ENCODE measurements at places on chromosomes 2 and 18. TPM values are rescaled to one million over a fixed set of nuclear protein-coding genes. Genes with fewer than 3 reads are reported as not detected.

DNA sequence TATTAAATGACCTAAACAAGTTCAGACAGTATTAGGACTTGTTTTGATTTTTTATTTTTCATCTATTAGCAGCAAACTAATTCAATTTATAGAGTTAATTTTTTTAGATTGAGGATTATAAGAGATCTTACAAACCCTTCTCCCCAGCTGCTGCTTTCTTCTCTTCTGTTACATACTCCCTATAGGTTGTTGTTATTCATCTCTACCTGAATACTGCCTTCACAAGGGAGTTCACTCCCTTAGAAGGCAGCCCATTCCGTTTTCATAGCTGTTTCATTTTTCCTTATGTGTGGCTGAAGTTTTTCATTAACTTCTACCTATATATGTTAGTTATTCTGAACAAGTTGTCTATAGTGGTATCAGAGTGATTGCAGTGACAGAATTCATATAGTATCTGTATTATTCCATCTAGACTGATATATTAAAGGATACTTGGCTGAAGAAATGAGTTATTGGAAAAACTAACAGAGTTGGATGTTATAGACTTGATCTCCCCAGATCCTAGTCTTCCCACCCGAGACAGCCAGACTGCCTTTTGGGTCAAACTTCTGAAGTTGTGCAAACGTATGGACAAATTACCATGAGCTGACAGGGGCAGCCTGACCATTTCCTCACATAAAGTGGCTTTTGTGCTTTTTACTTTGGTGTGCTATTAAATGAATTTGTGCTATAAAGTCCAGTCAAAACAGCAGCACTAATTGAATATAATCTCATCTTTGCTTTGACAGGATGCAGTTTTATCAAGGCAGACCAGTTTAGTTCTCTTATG lies 8.7 kb downstream of the GLS start:
- DNase-seq, result peak; percentile 49

DNA sequence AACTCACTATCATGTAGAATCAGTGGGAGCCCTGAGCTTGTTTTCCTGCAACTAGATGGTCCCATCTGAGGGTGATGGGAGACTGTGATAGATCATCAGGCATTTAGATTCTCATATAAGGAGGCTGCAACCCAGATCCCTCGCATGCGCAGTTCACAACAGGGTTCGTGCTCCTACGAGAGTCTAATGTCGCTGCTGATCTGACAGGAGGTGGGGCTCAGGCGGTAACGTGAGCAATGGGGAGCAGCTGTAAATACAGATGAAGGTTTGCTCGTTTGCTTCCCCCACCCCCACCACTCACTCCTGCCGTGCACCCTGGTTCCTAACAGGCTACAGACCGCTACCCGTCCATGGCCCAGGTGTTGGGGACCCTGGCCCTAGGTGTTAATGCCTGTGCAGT lies 113.6 kb downstream of the RNF144A start:
- no peak for DNase-seq

DNA sequence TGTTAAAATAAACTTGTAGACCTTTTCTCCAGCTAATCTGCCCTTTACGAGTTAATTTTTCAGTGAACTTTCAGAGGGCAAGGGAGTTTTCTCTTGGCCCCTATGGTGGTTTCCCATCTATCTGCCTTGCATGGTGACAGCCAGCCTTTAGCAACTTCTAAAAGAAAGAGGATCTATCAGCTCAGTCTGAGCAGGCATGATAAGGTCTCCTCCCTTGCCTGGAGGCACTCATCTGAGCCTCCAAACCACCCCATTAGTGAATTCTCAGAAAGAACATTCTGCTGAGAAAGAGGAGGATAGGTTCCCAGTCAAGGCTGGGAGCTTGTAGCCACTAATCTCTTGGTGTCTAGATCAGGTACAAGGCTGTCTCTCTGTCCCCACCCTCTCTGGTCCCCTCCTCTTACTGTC lies 10.7 kb upstream of the GYPC start:
- no peak for DNase-seq

DNA sequence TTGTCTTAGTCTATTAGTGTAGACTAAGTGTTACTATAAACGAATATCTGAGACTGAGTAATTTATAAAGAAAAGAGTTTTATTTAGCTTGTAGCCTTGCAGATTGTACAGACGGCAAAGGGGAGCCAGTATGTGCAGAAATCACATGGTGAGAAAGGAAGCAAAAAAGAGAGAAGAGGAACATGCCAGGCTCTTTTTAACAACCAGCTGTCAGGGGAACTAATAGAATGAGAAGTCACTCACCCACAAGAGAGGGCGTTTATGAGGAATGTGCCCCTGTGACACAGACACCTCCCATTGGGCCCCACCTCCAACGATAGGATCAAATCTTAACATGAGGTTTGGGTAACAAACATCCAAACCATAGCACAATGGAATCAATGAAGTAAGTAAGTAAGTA lies 20.6 kb upstream of the ZNF804A start:
- no peak for DNase-seq

GRCh38 chr2:241034490-241035141 lies 36.2 kb downstream of the SNED1 start:
- DNase-seq, result peak; percentile 54

DNA sequence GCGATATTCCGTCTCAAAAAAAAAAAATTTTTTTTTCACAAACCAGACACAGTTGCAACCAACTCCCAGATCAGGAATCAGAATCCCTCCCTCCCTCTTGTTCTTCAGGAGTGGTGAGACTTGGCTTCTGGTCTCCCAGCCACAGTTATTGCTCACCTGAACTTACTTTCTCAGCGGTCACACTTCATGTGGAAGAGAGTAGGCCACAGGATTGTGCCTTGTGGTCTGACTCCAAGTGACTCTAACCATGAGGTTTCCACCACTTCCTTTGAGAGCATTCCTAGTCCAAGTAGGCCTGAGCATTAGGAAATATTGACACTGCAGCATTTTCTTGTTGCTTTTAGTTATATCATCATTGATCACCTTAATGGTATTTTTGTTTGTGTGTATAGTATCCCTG lies 12.1 kb downstream of the FMNL2 start:
- DNase-seq, result no peak

GRCh38 chr2:112155331-112156151 lies 17.4 kb downstream of the FBLN7 start:
- peak; percentile 72 for DNase-seq

- DNase-seq, result no peak
Observed at GRCh38 chr18:31199190-31199769, 36.6 kb upstream of the DSC1 start.

DNA sequence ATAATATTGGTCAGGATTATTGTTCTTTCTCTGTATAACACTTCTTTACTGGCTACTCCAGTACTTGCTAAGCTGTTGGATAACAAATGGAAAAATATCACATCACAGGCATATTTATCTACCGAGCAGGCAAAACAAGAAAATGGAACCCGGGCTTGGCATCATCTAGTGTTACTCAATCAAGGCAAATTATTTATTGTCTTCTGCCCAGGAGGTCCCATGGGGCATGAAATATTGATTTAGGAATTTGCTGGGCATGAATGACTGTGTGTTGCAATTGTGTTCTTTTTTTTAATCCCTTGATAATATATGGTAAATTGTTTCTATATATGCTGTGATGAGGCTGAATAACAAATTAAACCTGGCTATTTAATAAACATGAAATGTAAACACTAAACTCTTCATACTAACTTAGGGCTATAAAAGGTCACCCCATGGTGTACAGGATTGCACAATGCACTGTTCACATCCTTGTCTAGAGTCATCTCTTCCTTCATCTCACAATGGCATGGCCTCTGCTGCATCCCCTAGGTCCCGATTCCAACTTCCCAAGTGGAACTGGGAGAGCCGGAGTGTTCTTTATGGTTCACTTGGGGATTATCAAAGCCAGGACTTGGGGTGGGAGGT lies 2.2 kb upstream of the PARD3B start:
- DNase-seq, result no peak

DNA sequence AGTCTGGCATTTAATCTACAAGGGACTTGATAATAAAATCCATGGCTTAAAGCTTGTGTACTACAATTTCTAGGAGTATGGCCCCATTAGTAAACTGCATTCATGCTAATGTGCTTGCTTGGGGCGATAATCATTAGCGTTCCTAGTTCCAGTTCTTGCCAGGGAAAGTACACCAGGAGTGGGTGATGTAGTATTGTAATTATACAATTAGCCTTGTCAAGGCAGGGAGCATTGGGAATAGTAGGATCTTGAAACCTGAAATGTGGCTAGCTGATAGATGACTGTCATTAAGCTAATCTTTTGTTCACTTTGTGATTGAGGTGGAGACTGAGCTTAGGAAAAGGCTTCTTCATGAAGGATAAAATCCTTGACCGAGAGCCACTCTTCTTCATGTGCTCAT lies 989.2 kb downstream of the CPS1 start:
- no peak for DNase-seq

DNA sequence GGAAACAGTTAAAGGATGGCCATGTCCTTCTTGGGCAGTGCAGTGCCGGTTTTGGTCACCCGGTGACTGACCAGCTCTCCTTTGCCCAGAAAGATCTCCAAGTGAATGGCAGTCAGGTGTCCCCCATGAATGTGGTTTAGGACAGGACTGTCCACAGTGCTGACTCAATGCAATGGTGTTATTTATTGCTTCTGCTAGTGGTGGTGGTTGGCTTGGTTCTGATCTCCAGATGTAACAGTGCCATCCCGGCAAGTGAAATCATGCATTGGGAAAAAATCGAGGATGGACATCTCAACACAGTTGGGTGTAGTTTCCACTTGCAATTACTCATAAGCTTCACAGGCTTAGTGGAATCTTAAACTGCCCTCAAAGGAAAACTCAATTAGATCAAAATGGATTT lies 81.9 kb downstream of the TGOLN2 start:
- DNase-seq, result no peak

GRCh38 chr2:233929352-233930022 lies 12.3 kb downstream of the TRPM8 start:
- DNase-seq, result no peak

DNA sequence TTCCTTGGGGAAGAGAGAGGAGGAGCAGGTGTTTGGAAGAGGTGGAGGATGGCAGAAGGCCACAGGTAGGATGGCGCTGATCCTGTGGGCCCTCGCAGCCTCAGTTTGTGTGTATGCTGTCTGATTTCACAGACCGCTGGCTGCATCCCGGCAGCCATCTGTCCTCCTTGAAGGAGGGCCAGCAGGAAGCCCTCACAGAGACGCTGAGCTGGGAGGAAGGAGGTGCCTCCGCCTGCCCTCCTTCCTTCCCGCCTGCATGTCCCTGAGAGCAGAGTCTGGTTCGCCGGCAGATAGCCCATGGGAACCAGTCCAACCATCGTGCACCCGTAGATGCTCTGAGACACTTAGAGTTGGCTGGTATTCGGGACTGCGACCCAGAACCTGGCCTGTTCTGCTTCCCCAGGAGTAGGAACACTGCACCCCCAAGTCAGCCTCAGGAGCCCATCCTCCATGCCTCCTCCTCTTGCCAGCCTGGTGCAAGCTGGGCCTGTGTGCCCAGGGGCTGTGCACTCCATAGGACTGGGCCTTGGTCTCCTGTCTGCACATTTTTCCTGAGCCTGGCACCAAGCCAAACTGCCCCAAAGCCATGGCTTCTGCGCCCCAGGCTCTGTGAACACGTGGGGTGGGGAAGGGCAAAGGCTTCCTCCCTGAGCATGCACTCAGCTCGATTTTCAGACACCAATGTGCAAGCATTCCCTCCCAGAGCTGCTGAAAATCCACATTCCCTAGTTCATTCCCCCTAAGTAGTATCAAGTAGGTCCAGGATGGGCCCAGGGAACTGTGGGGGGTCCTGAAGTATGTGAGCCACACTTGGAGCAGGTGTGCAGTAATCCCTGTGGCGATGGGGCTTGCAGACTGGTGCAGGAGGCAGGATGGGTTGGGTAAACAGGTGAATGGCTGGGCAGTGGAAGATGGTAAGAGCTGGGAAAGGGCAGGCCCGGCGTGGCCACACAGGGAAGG lies 115.6 kb downstream of the SEPTIN10 start:
- DNase-seq, result no peak

GRCh38 chr2:23566241-23567142 lies 181.5 kb downstream of the KLHL29 start:
- DNase-seq, result peak; percentile 77

DNA sequence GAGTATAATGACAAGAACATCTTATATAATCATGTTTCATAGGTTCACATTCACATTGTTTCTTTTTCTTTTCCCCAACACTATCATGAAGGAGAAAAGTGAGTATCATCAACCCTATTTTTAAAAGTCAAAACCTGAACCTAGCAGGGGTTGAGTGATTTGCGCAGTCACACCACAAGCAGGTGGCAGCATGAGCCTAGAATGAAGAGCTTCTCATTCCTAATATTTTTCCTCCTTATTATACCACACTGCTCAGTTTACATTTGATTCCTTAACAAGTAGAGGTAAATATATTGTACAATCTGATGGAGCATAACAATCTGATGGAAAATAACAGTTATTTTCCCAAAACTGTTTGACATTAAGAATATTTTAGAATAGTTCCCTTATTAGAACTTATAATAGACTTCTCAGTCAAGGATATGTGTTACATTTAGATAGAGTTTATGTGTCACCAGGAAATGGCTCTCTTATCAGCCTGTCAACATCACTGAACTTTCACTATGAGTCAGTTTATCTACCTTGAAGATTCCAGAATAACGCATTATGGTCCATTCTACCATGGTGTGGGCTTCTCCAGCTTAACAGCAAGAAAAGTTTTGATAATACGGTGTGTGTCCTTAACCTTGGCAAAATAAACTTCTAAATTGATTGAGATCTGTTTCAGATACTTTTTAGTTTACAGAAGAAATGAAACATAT lies 119.5 kb downstream of the NEB start:
- peak; percentile 70 for DNase-seq

- DNase-seq, result no peak
Observed at GRCh38 chr2:38128653-38129052, 52.7 kb upstream of the CYP1B1 start.

- no peak for DNase-seq
Observed at GRCh38 chr2:109162999-109163398, 34.0 kb downstream of the SH3RF3 start.

DNA sequence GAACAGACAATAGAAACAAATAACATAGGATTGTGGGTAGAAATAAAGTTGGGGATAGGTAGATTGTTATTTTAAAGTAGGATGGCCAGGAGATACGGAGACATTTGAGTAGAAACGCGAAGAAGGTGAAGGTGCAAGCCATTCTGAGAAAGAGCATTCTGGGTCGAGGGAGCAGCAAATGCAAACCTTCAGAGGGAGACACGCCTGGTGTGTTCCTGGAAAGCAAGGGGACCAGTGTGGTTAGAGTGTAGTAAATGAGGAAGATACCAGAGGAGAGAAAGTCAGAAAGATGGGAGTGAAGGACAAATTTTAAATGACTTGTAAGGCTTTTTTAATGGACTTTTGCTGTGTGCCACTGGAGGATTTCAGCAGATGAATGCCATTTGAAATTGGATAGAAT lies 1.7 kb downstream of the CYP20A1 start:
- peak; percentile 60 for DNase-seq

GRCh38 chr2:43174368-43174916 lies 52.0 kb downstream of the ZFP36L2 start:
- peak; percentile 94 for DNase-seq

- no peak for DNase-seq
Observed at GRCh38 chr2:236944561-236944960, 141.1 kb upstream of the COPS8 start.

The FAM210A gene
- 42.3 TPM for total RNA-seq

The NYAP2 gene
- not detected for total RNA-seq

The ATP8B1 gene
- not detected for total RNA-seq

The SERPINB2 gene
- total RNA-seq, result not detected

The FAP gene
- not detected for total RNA-seq

The TACR1 gene
- not detected for total RNA-seq

The PREB gene
- total RNA-seq, result 88.3 TPM

The RPE gene
- 61.4 TPM for total RNA-seq

The MAPRE3 gene
- total RNA-seq, result 2.5 TPM

The ARHGAP15 gene
- 56.2 TPM for total RNA-seq

The CYP26B1 gene
- total RNA-seq, result not detected

The NOL4 gene
- not detected for total RNA-seq

The ALK gene
- total RNA-seq, result not detected
